Midbrain (tissue), 1 donor: ENCODE measurements at places on chromosomes 7 and 10.

DNA sequence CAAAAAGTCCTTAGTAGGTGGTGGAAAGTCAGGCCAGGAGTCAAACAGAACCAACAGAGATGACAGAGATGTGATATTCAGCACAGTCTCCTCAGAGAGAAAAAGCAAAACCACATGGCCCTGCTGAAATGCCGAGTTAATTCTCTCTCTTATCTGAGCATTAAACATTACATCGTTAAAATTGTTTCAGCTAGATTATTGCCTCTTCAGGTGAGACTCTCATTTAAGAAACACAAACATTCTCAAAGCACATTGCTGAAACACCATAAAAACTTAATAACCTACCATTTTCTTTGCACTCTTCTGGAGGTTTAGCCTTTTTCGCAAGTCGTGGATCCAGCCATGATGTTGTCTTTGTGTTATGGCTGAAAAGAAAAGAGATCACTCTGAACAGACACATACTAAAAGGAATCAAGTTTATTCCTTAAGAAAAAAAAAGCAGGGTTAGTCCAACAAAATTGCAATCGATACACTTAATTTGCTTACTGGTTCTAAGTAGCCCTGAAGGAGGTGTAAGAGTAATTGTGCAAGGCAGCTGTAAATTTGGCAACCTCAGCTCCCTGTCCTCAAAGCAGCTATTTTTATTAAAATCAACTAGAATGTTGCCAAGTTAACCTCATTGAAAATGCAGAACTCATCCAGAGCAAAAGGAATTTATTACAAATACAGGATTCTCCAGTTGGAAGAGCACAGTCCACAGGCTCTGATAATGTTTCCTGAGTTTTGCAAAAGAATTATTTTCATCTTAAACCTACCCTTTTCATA lies 691.1 kb downstream of the PHTF2 start:
- peak; percentile 54 for DNase-seq

DNA sequence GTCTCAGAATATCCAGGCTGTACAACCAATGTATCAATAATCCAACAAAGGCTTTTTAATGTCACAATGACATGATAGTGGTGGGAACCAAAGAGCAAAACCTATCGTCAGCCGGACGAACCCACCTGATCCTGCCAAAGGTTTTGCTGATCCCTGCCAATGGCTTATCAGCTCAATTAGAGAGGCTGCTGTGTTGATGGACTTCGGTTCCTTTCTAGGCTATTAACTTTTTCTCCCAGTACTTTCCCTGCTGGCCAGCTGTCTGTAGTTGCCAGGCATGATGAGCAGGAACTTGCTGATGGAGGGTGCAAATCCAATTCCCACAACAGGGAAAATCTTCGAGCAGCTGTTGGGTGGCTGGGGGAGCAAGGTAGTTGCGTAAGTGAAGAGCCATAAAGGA lies 2.4 kb downstream of the LMOD2 start:
- no peak for DNase-seq

GRCh38 chr7:38312821-38313220 lies 39.4 kb upstream of the TARP start:
- no peak for DNase-seq

GRCh38 chr7:151431768-151432311 lies 8.1 kb downstream of the CRYGN start:
- DNase-seq, result no peak

- DNase-seq, result no peak
Measured at GRCh38 chr7:50317221-50317678, 12.7 kb downstream of the IKZF1 start.

DNA sequence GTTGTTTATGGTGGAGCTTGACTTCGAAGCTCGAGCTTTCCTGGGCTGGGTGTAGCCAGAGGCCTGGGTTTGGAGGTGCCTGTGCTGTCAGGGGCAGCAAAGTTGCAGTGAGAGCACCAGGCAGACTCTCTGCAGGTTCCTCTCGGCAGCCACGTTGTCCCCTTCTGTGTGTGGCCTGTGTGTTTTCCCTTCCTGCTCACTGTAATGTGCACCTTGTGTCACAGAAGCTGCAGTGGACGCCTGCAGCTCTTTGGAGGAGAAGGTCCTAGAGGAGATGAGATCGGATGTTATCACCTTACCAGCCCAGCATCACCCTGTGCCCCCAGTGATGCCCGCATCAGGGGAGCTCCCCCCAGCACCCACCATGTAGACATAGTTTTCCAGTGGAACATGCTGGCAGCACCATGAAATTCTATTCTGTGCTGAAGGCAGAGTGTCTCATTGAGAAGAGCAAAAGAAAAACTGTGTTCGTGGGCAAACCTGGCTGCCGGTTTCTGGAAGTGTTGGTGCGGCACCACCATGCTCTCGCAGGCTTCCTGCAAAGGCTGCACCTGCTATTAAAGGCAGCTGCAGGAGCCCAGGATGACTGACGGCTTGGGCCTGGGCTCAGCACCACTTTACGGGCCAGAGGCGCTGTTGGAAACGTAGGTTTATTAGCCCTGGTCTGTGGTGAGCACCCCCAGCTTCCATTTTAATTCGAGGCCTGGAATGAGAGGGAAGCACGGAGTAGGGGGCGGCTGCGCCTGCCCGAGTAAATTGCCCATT lies 609.8 kb upstream of the FOXK1 start:
- no peak for DNase-seq

- DNase-seq, result no peak
Measured at GRCh38 chr7:157032128-157032527, 21.7 kb upstream of the MNX1 start.

GRCh38 chr10:12588091-12588860 lies 238.9 kb downstream of the CAMK1D start:
- DNase-seq, result no peak

- DNase-seq, result no peak
Measured at GRCh38 chr10:34372509-34372908, 442.6 kb downstream of the PARD3 start.

- no peak for DNase-seq
Measured at GRCh38 chr10:79105150-79105739, 36.5 kb downstream of the ZMIZ1 start.

DNA sequence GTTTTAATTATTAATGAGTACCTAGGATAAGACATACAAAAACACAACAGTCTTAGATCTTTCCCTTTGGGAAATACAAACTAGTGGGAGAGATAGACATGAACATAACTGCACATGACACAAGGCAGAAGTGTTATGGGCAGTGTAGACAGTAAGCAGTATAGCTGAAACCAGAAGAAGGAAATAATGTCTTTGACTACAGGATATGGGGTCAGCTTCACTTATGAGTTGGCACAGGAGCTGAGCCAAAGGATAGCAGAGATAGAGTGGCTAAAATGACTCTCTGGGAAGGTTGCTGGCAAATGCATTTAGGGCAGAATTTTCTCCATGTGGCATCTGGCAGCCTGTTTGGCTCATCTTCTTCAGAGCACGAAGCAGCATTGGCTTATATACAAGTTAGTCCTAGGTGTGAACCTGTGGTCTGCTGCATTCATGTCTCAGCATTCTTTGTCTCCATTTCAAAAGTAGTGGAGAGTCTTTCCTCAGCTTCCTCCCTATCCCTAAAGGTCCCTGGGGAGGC lies 60.3 kb upstream of the FEZF1 start:
- DNase-seq, result no peak

GRCh38 chr7:151320263-151320845 lies 21.3 kb upstream of the NUB1 start:
- no peak for DNase-seq

GRCh38 chr10:18659819-18660535 lies 746 bp downstream of the ARL5B start:
- peak; percentile 35 for DNase-seq

- peak; percentile 20 for DNase-seq
Measured at GRCh38 chr10:106997721-106998120, 166.8 kb downstream of the SORCS1 start.

- DNase-seq, result no peak
Measured at GRCh38 chr10:62396864-62397263, 22.7 kb downstream of the ZNF365 start.

GRCh38 chr7:93043385-93043985 lies 74.3 kb downstream of the SAMD9 start:
- DNase-seq, result no peak

DNA sequence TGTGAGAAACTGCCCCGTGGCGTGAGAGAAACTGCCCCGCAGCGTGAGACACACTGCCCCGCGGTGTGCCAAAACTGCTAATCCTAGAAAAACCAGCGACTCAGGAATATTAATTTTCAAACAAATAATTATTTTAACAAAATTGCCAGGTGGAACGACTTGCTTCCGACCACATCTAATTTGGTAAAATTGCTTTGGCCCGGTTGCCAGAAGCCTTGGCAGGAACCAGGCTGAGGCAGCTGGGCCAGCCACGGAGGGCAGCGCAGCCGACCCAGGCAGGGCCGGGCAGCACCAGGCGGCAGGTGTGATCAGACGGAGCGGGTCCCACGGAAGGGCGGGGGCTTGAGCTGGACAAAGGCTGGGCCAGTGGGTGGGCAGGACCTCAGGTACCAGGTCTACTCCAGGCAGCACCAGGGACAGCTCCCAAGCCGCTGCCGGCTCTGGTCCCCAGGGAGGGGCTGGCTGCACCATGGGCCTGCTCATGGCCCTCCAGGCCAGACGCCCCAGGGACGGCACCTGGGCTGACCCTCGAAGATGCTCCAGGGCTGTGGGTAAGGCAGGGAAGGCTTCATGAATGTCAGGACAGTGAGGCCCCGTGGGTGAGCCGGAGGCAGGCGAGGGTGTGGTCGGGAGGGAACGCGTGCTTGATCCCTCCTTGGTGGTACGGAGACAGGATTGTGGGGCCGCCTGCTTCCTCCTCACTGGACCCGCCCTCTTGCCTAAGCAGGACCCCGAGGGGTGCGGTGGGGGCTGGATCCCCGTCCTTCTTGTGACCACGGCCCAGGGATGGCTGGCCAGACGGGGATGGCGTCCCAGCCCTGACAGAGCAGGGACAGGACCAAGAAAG lies 7.7 kb upstream of the ADGRA1 start:
- no peak for DNase-seq

DNA sequence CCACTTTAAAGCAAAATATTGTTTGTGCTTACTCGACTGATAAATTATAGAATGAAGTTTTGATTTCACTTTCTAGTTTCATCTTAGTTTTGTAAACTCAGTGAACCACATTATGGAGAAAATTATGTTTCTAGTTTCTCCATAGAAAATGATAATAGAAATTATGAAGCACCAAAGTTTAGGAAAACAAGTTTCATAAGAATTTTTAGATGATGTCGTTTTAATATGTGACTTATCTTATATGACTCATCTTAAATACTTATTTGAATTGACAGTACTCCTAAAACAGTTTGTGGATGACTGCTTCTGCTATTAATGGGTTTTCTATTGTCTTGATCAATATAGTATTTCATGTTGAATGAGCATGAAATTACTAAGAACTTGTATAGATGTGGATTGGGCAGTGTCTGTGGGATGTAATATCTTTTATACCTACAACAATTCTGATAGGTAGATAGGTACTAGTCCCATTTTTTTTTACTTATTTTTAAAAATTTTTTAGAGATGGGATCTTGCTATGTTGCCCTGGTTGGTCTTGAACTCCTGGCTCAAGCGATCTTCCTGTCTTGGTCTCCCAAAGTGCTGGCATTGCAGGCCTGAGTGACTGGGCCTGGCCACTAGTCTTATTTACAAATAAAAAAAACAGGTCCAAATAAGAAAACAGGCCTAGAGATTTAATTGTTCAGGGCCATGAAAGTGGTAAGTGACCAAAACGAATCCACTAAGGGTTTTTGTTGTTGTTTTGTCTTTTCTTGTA lies 3.7 kb downstream of the HBP1 start:
- DNase-seq, result no peak

- no peak for DNase-seq
Measured at GRCh38 chr10:120940299-120940900, 89.2 kb downstream of the WDR11 start.

DNA sequence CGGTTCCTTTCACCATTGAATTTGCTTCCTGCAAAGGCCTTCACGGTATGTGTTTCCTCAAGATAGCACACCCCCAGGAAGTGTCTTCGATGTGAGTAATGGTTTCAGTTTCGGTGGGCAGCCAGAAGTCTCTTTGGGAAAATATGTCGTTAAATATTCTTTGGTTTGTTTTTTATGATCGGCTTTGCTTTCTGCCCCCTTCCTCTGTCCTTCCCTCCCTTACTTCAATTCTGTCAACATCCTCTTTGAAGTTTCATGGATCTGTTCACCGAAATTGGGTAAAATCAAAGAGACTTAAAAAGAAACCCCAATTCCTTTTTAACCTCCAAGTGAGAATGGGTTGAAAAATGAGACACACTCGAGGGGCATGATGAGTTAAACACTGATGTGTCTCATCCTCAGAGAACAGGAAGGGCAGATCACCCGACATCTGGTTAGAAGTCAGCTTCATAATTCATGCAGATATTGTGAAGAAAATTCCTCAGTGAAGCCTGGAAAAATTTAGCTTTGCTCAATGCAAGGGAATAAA lies 170.8 kb upstream of the HABP2 start:
- DNase-seq, result no peak

- DNase-seq, result no peak
Measured at GRCh38 chr10:103111918-103112877, 80.9 kb downstream of the NT5C2 start.

GRCh38 chr7:88586219-88586618 lies 173.3 kb upstream of the ZNF804B start:
- no peak for DNase-seq
